ENCODE measurements at places on chromosomes 1 and 21. TPM values are rescaled to one million over a fixed set of nuclear protein-coding genes. Genes with fewer than 3 reads are reported as not detected.

Gene S100A11
- 172 TPM for total RNA-seq

Gene ANKRD35
- total RNA-seq = 6.6 TPM

Gene PCP4L1
- 1.2 TPM for total RNA-seq

Gene CA6
- total RNA-seq = not detected

Gene TMPRSS2
- not detected for total RNA-seq

Gene HCN3
- total RNA-seq = 2.4 TPM

Gene S100A7
- not detected for total RNA-seq

Gene TMPRSS15
- not detected for total RNA-seq

Gene KPRP
- not detected for total RNA-seq

GRCh38 chr1:187396226-187396625 lies 567.5 kb downstream of the PLA2G4A start:
- DNase-seq = no peak

- no peak for DNase-seq
Observed at GRCh38 chr1:98949166-98949565, 55.5 kb downstream of the PLPPR5 start.

- DNase-seq = no peak
Observed at GRCh38 chr1:32111789-32112188, 3.9 kb downstream of the KPNA6 start.

DNA sequence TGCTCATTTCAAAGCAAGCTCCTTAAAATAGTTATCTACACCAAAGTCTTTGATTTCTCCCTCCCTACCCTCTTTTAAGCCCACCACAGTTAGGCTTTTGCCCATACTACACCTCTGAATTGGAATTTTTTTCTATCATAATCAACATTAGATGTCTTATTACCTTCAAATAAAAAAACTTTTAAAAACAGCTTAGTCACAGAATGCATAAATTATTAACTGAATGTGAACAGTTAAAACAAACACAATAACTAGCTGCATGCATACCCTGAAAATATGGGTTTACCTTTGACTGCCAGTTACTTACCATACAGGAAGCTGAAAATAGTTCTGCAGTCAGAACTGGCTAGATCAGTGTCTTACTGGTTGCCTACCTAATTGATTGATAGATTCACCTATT lies 210.9 kb downstream of the TGFB2 start:
- DNase-seq = no peak

DNA sequence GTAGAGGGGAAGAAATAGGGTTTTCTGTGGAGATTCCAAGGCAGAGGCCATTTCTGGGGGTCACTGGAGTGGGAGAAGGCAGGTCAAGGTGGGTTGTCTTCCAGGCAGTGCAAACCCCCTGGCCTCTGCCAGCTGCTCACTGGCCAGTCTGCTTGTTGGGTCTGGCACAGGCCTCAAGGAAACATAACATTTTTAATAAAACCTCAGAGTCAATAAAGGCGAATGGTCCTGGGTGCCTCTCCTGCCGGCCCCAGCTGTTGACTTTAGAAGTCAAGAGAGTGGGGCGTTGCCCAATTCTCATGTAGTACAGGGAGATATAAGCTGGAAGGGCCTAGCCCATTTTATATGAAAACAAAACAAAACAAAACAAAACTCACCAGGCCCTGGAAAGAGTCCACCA lies 36.6 kb downstream of the RUNX3 start:
- no peak for DNase-seq

DNA sequence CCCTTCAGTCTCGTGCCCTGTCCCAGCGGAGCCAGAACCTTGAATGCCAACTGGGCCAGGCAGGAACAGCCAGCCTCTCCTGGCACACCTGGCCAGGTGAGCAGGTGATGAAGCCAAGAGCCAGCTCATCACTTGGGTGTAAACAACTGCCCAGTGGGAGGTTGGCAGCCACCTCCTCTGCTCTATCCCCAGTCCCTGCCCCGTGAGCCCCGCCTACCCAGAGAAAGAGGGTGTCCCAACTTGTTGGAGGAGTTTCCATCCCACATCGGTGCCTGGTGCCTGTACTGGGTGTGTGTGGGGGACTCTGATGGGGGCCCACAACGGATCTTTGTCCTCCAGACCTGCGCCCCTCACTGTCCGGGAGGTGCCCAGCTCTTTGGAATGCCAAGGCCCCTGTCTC lies 17.8 kb upstream of the FAM131C start:
- no peak for DNase-seq

GRCh38 chr1:220544901-220545303 lies 17.0 kb downstream of the MARK1 start:
- no peak for DNase-seq

DNA sequence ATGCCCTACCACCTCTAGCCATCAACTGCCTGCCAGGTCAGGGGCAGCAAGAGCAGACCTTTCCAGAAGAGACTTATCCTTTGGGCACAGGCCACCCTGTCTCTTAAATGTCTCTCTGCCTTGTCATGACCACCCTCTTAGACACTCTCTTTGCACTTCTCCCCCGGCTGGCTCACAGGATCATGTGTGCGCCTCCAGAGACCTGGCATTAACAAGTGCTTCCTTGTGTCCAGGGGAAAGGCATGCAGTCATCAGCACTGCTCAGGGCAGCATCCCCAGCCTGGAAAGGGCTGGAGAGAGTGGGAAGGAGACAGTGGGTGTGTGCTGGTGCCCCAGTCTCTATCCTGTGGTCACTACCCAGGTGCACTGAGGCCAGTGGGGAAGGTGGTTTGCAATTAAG lies 85.2 kb upstream of the TLR5 start:
- no peak for DNase-seq

DNA sequence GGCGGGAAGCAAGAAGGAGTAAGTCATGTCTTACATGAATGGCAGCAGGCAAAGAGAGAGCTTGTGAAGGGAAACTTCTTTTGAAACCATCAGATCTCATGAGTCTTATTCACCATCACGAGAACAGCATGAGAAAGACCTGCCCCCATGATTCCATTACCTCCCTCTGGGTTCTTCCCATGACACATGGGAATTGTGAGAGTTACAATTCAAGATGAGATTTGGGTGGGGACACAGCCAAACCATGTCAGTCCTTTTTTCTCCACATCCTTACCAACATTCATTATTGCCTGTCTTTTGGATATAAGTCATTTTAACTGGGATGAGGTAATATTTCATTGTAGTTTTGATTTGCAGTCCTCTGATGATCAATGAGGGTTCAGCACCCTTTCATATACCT lies 81.0 kb downstream of the DIRAS3 start:
- no peak for DNase-seq

DNA sequence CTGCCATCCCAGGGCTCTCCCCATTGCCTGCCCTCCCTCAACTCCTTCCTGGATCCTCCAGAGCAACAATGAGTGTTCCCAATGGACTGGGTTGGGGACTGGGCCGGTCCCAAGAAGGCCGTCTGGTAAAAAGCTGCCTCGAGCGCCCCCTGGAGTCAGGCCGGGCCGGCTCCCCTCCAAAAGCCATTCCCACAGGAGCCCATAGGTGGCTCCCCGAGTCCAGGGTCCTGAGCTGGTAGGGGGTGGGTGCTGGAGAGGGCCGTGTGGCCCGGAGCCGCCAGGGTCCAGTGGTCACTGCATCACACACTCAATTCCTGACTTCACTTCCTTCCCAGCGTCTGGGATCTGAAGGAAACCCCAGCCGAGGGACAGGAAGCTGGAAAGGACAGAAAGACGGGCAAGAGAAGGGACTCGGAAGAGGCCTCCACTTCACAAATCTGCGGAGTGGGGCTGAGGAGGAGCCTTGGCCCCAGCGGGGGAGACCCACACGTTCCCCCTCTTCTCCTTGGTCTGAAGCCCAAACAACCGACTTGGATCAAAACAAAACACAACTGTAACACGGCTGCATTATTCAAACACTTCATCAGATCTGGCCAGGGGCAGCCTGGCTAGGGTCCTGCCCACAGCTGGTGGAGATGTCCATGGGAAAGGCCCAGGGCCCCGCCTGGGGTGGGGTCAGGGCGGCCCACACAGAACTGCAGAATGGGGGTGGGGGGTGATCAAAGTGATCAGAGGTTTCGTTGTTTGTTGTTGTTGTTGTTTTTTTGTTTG lies 10.9 kb upstream of the ALDH4A1 start:
- peak; percentile 68 for DNase-seq

- DNase-seq = no peak
Observed at GRCh38 chr1:21567241-21568005, 58.2 kb downstream of the ALPL start.

GRCh38 chr1:35085421-35085820 lies 6.2 kb downstream of the ZMYM1 start:
- DNase-seq = no peak

DNA sequence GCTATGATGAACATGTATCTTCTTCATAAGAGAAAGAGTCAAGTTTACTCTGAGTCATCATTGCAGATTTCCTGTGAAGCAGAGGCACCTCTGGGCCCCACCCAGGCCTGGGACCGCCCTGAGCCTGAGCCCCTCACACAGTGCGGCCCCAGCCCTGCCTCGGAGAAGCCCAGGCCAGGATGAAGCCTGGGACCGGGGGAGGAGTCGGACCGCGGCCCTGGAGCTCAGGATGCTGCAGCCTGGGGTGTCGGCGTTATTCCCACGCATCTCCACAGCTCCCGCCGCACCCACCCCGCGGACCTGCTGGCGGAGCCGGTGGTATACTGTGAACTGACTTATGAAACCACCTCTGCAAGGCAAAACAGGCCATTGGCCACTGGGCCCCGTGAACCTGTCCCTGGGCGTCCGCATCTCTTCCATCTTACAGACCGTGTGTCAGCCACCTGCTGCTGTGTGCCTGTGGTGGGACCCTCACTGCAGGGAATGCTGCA lies 2.4 kb upstream of the COL6A1 start:
- DNase-seq = no peak

DNA sequence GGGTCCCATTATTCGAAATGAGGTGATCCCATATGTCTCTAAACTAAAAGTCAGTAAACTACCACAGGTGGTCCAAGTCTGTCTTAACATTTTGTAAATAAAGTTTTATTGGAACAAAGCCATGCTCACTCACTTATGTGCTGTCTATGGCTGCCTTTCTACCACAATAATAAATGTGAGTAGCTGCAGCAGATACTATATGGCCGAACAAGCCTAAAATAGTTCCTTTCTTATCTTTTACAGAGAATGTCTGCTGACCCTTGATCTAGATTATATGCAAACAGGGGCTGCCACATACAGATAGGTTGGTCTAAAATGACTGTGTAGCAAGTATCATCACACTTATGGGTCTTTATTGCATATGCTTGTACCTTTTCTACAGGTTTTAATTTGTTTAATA lies 140.0 kb downstream of the VAV3 start:
- DNase-seq = no peak

DNA sequence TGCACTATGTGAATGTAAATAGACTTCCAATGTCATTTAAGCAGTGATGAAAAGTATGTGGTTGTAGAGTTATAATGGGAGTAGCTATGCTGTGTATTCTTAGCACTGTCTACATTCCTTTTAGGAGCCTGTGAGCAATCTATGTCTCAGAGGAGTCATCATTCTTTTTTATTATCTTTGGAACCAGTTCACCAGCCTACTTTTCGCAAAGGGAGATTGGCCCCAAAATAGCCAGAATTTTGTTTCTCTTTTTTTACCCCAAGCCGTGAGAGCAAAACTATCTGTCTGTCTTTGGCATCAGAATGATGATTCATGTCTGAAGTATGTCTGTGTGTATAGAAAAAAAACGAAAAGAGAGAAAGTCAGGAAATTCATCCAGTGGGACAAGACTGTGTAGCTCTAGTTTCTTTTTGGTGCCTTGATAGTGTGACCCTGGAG lies 44.2 kb downstream of the OSBPL9 start:
- no peak for DNase-seq
